ENCODE measurements at places on chromosomes 4 and X.

DNA sequence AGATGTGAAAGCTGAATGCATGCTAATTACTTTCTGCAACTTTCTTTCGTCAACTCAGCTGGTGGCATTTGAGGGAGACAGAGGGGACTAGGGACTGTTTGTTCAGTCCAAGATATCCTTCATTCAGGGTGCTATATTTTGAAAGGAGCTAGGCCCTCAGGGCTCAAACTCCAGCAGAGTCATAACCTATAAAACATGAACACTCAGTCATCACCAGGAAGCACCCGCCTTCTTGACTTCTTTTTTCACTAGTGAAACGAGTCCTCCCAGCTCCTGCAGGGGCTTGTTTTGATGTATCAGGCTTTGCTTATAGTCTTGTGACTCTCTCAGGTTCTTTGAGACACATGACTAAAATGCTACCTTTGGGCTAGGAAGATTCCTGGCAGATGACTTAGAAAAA lies 230.6 kb downstream of the PCDH7 start:
- no peak for DNase-seq

DNA sequence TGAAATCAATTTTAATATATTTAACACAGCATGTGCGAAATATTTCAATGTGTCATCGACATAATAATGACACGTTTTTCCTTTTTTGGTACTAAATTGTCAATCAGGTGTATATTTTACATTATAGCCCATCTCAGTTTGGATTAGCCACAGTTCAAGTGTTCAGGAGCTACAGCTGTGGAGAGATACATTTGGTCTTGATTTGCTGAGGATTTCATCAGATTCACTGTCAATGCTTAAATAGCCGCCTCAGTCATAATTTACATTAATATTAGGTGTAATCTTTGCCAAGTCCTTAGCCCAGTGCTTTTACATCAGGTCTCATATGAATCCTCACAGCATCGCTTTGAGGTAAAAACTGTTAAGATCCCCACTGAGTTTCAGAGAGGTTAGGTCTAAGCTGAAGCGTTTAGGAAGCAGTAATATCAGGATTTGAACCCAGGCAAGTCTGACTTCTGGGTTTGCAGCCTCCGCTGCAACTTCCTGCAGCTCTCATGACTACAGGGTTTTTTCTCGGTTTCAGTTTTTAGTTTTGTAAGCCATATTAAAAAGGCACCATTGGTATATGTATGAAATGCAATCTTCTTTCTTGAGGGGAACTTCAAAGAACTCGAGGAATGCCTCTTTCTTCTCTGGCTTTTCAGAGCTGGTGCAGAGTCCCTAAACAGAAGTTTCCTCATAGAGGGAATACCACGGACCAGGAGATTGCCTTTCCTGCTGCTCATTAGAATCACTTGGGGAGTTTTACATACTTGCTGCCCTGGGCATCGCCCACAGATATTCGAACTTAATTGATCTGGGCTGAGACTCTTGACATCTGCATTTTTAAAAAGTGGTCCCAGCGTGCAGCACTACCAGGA lies 6.4 kb downstream of the MTM1 start:
- DNase-seq: no peak

DNA sequence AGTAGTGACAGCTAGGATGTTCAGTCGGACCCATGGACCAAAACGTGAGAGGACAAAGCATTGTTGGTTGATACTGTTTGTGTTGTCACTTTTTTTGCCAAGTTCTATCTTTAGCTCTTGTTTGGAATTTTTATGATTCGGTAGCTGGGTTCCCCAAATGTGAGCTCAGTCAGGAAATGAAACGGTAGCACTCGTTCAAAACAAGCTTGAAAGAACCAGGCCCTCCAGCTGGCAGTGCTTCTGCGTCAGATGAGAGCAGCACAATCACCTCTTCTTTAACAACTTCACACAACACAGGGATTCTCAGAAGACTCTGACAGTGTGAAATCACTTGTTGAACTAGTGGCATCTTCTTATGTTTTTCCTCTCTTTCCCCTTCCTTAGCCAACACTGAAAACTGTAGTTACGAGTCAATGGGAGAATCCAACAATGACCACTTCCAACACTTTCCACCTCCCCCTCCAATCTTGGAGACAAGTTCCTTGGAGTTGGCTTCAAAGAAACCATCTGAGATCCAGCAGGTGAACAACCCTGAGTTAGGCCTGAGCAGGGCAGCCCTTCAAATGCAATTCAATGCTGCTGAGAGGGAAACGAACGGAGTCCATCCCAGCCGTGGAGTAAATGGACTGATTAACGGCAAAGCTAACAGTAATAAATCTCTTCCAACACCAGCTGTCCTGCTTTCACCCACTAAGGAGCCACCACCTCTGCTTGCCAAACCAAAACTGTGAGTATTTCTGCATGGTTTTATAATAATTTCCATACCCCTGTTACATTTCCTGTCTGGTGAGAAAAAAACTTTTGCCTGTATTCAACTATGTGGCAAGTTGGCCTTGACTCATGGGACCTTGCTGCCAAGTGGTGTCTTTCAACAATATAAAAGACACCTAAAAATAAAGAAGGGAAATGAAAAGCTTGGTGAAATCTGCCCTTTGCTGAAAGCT lies 214.6 kb downstream of the PALLD start:
- no peak for DNase-seq

DNA sequence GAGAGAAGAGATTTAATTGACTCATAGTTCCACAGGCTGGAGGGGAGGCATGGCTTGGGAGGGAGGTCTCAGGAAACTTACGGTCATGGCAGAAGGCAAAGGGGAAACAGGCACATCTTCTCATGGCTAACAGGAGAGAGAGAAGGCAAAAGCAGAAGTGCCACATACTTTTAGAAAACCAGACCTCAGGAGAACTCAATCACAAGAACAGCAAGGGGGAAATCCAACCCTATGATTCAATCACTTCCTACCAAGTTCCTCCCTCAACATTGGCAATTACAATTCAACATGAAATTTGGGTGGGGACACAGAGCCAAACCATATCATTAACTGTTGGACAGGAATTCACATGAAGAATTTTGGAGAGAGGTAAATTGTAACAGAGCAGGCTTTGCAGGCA lies 485.3 kb upstream of the PITX2 start:
- no peak for DNase-seq

- DNase-seq: no peak
These were observed 13.5 kb upstream of the STARD8 start for GRCh38 chrX:68633981-68634380.

DNA sequence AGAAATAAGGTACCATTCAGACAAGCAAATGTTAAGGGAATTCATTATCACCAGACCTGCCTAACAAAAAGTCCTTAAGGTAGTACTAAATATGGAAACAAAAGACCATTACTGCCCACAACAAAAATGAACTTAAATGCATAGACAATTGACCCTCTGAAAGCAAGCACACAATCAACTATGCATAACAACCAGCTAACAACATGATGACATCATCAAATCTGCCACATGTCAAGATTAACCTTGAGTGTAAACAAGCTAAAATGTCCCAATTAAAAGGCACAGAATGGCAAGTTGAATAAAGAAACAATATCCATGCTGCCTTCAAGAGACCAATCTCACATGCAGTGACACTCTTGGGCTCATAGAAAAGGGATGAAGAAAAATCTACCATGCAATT lies 160.7 kb upstream of the CPXCR1 start:
- DNase-seq: no peak

DNA sequence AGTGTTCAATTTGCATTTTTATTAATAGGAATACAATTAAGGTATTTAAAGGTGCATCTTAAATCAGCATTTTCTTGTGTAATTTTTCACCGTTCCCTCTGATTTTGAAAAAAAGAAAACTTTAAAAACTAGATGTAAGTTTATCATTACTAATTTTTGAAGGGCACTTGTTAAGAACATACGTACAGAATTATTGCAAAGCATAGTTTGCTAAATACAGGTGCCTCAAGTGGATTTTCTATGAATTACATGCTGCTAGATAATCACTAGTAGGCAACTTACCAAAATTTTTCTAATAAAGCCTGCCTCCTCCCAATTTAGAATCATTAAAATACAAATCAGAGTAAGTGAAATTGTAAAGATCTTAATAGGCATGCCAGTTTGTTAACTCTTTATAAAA lies 8.5 kb downstream of the CNKSR2 start:
- DNase-seq: no peak

Data from activated CD8-positive, alpha-beta memory T cell treated with anti-CD3 and anti-CD28 coated beads for 4 hours (primary cell).